ENCODE measurements at places on chromosomes 4 and X.

GRCh38 chr4:151641167-151641566, 119.6 kb downstream of the GATB start:
- no peak for DNase-seq

DNA sequence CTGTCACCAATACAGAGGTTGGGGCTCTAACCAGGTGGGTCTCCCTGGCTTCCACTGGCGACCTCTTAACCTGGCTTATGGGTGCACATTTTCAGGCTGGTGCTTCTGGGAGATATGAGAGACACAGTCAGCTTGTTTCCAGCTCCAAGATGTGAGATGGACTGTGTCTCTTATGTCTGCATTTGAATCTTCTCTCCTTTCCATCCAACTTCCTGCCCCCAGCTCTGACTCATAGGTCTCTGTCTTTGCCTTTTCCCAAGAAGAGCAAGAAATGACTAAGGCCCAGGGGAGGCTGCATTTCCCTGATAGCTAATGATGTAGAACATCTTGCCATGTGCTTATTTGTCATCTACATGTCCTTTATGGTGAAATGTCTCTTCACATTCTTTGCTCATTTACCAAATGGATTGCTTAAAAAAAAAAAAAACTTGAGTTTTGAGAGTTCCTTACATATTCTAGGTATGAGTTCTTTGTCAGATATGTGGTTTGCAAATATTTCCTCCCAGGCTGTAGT, 3.2 kb upstream of the UXT start:
- no peak for DNase-seq

GRCh38 chr4:5890063-5890727, 2.7 kb downstream of the CRMP1 start:
- peak; percentile 79 for DNase-seq

DNA sequence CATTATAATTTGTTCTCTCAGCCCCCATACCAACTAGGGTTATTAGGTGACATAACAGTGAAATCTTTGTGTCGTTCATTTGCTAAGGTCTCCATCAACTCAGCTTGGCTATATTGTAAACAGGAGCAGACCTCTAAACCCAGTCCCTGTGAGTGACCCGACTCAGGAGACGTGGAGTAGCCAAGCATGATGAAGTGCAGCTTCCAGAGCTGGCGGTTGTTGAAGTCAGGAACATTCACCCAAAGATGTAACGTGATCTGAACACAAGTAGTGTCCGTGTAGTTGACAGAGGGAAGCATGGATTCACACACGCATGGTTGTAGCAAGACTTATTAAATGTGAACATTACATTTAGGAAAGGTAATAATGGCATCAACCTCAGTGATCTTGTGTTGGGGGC, 102.3 kb downstream of the FAM193A start:
- no peak for DNase-seq

GRCh38 chr4:39278476-39278875, 87.7 kb downstream of the RFC1 start:
- no peak for DNase-seq

GRCh38 chr4:11194431-11194830, 234.3 kb downstream of the HS3ST1 start:
- DNase-seq: no peak

- DNase-seq: no peak
These were observed 14.0 kb upstream of the GLOD5 start for GRCh38 chrX:48747415-48748016.

GRCh38 chr4:155712846-155713245, 46.0 kb upstream of the GUCY1B1 start:
- DNase-seq: no peak

DNA sequence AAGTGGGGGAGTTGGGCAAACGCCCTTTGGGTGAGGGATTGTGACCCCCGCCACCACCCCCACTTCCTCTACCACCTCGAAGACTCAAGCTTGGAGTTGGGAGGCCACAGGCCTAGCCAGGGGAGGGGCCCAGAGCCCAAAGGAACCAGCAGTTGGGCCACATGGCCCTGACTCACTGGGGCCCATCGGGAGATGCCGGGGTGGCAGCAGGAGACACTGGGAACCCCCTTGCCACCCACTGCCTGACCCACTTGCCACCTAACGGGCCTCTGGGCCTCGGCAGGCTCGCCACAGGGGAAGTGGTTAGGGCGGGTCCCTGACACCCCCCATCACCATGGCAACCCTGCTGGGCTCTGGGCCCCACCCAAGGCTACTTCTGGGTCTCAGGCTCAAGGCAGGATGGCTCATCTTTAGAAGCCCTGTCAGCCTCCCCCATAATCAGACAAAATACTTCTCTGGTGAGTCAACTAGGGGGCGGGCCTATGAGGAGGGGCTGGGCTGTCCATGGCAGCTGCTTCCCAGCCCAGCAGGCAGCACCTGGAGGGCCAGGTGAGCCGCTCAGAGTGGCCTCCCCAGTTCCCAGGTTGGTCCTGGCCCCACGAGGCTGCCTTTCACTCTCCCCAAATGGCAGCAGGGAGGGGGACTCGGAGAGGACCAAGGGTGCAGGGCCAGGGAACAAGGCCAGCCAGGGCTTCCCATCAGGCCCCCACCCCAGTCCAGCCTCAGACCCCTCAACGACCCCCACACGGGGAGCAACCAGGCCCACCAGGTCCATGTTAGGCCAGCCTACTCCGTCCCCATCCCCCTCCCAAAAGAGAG, 5.6 kb downstream of the FLNA start:
- no peak for DNase-seq

DNA sequence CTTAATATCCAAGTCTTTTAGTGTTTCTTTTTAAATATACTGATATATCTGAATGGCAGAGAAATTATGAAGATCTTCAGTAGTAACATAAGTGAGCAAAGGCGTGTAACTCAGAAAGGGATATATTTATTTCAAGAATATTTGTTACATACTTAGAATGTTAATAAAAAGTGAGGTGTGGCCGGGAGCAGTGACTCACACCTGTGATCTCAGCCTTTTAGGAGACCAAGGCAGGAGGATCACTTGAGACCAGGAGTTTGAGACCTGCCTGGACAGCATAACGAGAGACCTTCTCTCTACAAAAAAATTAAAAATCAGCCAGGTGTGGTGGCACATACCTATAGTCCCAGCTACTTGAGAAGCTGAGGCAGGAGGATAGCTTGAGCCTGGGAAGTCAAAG, 651.0 kb downstream of the ADGRL3 start:
- no peak for DNase-seq

DNA sequence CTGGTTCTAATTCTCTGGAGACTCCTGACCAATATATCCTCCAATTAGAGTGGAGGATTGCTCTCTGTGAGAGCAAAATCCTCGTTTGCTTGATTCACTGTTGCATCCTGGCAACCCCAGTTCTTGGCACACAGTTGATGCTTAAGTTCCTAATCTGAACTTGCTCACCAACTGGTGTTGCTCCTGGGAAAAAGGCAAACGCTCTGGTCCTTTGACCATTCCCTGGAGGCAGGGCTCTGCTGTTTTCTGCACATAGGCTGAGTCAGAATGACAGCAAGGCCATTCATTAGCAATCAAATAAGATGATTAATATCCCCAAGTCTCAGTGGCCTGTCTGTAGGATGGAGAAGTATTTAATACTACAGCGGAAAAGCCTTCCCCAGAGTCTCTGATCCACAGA, 172.7 kb upstream of the TBC1D9 start:
- no peak for DNase-seq

DNA sequence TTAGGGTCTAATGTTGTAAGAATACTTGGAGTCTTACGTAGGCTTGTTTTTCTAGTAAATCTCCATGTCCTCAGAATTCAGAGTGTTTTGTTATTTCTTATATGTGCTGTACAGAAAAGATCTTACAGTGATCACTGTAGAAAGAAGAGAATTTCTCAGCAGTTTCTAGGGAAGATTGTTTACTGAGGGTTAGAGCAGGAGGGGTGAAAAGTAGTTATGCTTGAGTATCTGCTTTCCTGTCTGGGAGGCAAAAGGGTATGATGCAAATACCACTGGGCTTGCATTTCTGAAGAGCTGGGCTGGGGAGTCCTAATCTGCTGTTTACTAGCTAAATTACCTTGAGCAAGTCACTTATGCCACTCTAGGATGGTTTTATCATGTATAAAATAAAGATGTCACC, 78.2 kb downstream of the BEND4 start:
- DNase-seq: no peak

- DNase-seq: no peak
These were observed 108.3 kb upstream of the KLHL4 start for GRCh38 chrX:87409113-87409841.

GRCh38 chr4:176959980-176960379, 167.3 kb upstream of the VEGFC start:
- no peak for DNase-seq

- DNase-seq: no peak
These were observed 929.1 kb downstream of the STIM2 start for GRCh38 chr4:27789773-27790172.

DNA sequence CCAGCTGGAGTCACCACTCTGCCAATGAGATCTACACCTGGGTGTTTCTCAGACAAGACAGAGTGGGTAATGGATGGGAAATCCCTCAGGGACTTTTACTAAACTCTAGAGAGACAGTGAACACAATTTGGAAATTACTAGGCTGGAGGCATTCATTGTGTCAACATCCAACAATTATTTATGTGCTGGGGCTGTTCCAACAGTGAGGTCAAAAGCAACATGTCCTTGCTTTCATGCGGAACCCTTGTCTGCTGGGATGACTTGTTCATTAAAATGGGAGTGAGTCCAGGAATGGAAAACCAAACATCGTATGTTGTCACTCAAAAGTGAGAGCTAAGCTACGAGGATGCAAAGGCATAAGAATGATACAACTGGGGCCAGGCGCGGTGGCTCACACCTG, 54.0 kb downstream of the DRD5 start:
- no peak for DNase-seq

GRCh38 chr4:139596034-139596683, 40.1 kb upstream of the SETD7 start:
- no peak for DNase-seq

- DNase-seq: no peak
These were observed 247.9 kb downstream of the ARHGAP24 start for GRCh38 chr4:85722807-85723206.

GRCh38 chr4:169210504-169211118, 60.1 kb downstream of the SH3RF1 start:
- DNase-seq: no peak
